SK-N-SH (cell line): ENCODE measurements at places on chromosomes 7 and 10.

DNA sequence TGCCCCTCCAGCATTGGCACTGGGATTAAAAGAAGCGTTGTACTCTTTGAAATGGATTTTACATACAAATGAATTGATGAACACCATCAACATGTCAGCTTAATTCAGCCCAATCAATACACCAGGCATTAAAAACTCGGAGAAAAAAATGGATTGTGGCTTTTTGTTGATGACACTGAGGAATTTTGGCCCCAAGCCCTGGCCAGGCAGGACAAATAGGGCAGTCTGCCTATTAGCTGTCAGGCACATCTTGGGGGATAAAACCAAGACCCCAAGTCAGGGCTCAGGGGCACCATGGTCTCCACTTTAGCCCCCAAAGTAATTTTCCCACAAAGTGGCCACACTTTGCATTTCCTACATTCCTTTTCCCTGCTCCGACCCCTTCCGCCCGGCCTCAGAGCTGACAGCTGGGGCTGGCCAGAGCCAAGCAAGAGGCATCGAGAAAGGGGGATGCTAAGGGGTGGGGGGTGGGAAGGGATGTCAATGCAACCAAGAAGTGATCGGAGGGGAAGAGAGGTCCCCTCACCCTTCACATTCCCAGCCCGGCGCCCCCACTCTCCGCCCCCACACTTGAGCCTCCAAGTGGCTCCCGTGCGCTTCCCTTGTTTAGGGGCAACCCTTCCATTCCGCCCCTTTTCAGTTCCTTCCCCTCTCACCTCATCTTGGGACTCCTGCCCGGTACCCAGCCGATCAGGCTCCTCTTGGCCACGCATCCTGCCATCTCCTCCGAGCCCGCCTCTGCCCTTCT, 711 bp downstream of the HIP1 start:
- DNase-seq, result peak; percentile 43

- DNase-seq, result peak; percentile 81
Measured at GRCh38 chr7:4849390-4849789, 12.4 kb downstream of the PAPOLB start.

DNA sequence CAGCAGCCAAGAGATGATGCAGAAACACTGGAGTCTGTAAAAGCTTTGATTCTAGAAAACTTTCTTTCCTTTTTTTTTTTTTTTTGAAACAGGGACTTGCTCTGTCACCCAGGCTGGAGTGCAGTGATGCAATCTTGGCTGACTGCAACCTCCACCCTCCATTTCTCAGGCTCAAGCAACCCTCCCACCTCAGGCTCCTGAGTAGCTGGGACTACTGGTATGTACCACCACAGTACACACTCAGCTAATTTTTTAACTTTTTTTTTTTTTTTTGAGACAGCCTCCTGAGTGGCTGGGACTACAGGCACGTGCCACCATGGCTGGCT, 17.0 kb upstream of the BAG3 start:
- DNase-seq, result no peak

DNA sequence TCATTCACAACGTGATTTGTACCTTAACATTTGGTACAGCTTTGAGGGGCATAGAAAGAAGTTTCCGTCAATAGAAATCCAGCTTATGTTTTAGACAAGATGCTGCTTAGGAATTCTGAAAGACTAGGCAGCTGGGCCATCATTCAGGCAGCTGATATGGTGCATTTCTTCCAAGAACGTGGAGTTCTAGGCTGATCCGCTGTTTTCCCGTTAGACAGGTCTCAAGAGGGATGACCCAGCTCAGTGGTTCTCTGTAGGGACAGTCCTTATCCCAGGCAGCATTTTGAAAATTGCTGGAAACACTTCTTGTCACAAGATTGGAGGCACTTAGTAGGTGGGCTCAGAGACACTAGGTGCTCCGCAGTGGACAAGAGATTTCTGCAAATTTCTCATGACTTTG, 242.7 kb upstream of the FOXK1 start:
- DNase-seq, result no peak

DNA sequence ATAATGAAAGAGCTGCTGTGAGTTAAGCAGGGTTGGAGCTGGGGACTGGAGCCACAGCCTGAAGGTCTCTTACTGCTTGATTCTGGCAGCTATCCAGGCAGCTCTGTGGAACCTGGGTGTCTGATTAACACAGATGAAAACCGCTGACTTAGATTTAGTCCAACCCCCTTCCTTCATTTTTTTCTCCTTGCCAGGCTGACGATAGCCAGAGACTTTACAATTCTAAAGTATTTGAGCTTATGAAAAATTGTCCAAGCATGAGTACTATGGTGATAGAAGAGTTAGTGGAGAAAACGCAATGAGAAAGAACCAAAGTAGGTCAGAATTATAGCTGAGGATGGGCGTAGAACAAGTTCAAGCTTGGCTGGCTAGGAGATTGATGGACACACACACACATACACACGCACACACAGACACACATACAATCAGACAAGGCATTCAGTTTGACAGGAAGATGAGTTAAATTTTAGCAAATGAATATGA, 13.5 kb upstream of the GPR85 start:
- DNase-seq, result peak; percentile 49

DNA sequence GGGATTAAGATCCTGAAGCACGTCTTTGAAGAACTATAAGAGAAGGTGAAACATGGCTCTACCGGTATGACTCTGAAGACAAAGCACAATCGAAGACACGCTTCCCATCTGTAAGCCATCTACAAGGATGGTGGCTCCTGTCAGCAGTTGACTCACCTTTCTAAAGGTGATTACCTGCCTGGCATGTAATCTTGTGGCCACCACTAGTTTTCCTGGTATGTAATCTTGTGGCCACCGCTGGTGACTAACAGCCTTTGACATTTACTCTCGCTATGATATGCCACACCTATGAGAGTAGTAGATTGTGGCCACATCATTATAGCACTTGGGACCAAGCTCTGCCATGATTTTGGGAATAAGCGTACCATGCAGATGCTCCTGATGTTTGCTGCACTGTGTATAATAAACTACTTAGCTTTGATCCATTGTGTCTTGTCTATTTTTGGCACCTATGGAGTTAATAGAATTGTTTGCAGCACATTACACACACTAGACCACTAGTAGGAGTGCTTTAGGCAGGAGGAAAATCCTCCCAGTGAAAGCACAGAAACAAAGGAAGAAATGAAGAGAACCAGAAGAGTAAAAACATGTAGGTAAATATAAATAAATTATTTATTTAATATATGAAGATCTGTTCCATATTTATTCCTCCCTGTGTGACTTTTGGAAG, 59.8 kb downstream of the VAX1 start:
- DNase-seq, result no peak

GRCh38 chr10:86079088-86079487, 287.5 kb downstream of the GRID1 start:
- DNase-seq, result no peak

- no peak for DNase-seq
Measured at GRCh38 chr7:22810843-22811242, 11.8 kb downstream of the TOMM7 start.

GRCh38 chr10:72276421-72277339, 3.0 kb downstream of the DDIT4 start:
- DNase-seq, result no peak

DNA sequence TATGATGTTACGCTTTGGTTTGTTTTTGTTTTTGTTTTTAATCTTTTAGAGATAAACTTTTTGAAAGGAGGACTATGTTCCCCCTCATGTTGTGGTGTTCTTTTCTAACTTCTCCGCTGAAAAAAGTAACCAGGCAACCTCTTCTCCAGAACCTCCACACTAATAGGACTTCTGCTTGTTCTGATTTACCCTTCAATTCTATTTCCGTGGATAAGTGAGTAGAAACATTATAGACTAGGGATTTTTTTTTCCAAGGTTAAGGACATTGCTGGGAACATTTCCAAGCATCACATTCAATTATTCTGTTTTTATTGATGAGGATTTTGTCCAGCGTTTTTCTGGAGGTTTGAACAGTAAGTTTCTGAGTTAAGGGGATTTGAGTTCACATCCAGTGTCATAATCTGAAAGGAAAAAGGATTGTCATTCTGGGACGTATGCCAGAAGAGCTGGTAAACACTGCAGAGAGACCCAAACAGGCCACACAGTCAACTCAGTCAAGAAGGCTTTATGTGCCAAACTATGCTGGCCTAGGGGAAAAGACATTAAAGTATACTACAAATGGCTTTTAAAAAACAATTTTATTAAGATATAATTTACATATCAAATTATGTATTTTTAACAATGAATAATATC, 28.3 kb upstream of the RALA start:
- DNase-seq, result no peak

DNA sequence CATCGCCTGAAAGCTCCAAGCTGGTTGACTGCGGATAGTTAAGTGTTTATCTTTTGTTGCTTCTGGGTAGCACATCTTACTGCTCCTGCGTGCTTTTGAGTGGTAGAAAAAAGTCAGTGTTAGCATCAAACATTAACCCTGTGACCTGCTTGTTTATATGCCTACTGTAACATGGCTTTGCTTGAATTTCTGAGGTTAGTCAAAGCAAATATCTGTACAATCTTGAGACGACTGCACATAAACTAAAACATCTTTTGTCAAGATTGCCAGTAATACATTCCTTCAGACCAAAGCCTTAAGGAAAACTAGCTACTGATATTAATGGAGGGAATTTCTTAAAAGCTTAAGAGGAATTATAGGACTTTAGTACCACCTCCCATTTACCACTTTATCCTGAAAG, 163.7 kb downstream of the BAMBI start:
- no peak for DNase-seq

GRCh38 chr10:102322914-102323313, 72.6 kb upstream of the NFKB2 start:
- DNase-seq, result no peak

DNA sequence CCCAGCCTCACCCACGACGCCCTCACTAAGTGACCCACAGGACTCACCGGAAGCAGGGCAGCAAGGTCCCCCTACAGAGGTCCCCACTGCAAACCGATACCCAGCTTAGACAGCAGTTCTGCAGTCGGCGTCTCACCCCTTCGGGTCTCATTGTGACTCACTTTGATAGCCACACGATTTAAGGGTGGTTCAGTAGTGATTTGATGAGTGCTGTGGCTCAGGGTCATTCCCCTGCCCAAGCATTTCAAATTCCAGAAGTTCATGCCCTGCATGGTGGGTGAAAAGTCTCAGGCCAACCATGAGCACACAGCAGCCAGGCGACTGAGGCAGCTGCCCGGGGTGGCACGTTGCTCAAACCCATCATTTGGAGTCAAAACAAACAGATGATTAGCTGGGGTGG, 93.2 kb downstream of the EGFR start:
- DNase-seq, result no peak

- no peak for DNase-seq
Measured at GRCh38 chr10:124032087-124032935, 61.1 kb downstream of the CHST15 start.
